Stimulated activated CD4-positive, alpha-beta T cell treated with anti-CD3 and anti-CD28 coated beads, Interleukin-4, amount 100 ng/mL, for 1 hour (primary cell): ENCODE measurements at places on chromosomes 1 and 21.

DNA sequence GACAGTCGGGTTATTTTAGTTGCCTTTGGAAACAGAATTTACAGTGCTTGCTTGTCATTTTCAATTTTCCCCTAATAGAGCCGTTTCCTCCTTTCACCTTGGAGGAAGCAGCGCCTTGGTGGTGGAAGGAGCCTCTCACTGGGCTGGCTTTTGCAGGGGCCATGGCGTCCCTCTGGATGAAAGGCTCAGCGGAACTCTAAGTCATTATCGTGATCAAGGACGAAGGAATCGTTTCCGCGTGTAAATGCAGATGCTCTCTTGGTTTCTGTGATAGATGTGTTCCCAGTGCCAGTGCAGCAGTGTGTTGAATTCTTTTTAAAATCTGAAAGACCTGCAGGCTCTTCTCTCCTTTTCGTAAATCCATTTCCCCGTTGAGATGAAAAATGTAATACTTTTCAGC, 126.2 kb upstream of the LMO4 start:
- no peak for DNase-seq

GRCh38 chr1:216617081-216617875, 106.0 kb downstream of the ESRRG start:
- DNase-seq, result no peak

DNA sequence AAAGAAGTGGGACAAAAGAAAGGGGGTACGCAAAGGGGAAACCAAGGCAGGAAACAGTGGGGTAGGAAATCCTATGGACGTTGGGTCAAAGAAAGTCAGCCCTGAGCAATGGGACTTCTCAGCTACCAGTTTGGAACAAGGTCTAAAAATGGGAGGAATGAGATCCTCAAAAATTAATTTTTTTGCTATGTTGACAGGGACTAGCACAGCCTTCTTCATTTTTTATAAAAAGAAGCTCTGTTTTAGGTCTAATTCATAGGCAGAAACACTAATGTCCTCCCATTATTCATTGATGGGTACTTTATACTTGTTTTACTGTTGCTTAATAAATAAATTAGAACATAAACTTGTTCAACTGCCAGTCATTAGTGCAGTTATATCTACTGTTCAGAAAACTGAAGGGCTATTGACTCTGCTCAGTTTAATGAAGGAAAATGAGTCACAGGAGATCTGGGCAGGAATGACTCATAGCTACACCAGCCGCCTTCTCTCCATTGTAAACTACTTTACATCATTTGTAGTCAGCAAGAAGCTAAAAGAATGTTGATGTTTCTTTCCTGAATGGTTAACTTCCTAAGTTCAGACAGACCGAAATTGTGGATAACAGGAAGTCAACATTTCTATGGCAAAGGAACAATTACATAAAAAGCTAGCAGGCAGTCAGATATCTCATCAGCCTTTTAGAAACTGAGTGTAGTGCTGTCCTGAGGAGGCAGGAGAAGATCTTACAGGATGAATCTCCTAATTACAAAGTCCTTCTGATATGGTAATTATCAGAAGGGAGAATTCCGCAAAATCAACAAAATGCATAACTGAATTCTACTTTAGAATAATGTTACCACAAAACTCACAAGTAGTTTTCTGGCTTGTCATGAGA, 356.4 kb upstream of the PKN2 start:
- no peak for DNase-seq

DNA sequence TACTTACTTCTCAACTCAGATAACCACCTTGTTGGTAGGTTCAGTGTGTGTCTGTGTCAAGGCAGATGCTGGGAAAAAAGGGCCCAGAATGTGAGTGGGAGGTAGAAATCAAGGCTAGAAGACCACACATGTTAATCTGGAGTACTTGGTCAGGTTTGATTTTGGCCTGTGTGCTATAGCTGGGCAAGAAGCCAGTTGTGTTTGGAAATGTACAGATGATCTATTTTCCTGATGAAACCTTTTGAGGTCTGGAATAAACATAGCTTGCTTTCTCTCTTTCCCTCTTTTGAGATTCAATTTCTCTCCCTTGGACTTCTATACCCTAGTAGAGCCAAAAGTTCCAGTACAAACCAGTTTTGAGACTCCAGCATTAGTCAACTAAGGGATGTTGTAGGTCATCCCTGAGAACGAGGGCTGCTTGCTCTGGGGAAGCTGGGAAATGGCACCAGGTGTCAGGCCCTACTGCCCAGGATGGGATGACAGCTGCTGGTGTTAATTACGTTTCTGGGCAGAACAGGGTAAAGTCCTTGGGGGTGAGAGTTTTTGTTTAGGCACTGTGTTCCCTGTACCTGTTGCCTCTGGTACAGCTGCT, 15.8 kb downstream of the MAPKAPK2 start:
- DNase-seq, result no peak

DNA sequence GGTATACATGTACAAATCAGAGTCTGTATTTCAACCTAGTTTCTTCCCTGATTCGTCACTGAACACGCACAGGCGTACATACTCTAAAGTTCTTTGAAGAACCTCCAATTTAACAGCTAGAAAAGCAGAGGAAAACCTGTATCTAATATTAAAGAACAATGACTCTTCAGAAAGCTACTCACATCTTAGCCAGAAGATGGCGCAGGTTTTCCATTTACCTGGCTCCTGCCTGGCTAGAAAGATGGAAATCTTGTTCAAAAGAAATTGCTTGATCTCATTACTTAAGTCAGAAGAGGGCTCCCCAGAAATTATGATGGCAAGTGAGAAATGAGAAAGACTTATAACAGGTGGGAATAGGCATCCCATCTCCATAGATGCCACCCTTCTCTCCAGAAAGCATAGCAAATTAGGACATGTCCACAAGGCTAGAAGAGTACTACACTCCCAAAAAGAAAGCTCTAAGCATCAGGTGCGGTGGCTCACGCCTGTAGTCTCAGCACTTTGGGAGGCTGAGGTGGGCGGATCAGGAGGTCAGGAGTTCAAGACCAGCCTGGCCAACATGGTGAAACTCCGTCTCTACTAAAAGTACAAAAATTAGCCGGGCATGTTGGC, 19.0 kb upstream of the L1TD1 start:
- DNase-seq, result peak; percentile 6

- DNase-seq, result no peak
Observed at GRCh38 chr1:31390071-31390470, 17.2 kb upstream of the FABP3 start.

GRCh38 chr1:97824200-97824599, 96.6 kb downstream of the DPYD start:
- no peak for DNase-seq

- DNase-seq, result no peak
Observed at GRCh38 chr1:46581681-46582455, 22.2 kb downstream of the MKNK1 start.

DNA sequence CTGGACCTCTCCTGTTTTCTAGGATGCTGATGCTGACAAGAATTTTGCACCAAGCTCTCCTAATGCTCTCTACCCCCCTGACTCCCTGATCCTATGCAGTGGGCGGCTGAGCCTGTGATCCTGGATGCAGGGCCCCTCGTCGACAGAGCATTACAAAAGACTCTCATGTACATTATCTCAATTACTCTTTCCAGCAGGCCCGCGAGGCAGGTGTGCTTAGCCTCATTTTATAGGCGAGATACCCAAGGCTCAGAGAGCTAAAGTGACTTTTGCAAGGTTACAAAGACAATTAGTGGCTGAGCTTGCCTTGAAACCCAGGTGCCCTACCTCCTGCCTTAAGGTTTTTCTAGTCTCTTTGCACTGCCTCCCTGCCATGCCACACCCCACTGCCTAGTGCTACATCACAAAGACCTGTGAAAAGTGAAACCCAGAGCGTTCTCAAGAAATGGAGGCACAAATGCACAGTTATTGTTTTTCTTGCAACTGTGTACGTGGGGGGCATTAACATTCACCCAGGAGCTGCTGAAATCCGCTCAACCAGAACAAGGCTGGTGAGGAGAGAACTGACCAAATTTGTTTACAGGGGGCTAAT, 10.0 kb upstream of the C8A start:
- DNase-seq, result no peak

GRCh38 chr1:22074803-22075202, 22.3 kb downstream of the CDC42 start:
- DNase-seq, result no peak

- no peak for DNase-seq
Observed at GRCh38 chr1:183593356-183593755, 3.1 kb upstream of the NCF2 start.

GRCh38 chr1:32929366-32929765, 28.2 kb upstream of the TMEM54 start:
- no peak for DNase-seq

- DNase-seq, result no peak
Observed at GRCh38 chr1:204294357-204294756, 65.4 kb downstream of the PLEKHA6 start.

DNA sequence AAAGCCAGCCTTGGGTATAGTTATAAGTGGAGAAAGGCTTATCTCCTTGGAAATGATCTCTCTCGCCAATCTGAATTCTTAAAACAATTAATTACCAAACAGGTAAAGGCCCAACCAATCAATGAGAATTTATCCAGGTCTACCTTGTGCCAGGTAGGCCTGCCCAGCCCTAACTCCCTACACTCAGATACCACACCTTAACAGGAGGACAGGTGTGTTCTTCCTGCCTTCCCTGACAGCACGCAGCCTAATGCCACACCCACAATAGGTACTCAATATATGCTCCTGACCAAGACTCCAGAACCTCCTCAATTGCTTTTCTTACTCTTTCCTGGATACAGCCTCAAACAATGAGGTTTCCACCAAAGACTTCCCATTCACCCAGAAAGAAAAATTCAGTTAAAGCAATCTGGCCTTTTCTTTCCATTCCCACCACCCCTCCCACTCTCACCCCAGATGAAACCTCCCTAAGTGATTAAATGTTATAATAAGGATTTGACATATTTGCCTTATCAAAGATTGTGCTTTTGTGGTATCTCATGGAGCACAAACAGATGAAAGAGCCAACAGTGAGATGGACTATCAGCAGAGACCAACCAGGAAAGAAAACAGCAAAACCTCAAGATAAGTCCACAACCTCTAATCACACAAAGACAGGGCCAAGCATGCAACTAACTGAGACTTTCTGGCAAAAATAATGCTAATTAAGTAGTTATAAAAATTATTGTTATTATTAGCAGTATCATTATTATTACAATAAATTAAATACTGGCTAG, 25.6 kb downstream of the TRABD2B start:
- no peak for DNase-seq

DNA sequence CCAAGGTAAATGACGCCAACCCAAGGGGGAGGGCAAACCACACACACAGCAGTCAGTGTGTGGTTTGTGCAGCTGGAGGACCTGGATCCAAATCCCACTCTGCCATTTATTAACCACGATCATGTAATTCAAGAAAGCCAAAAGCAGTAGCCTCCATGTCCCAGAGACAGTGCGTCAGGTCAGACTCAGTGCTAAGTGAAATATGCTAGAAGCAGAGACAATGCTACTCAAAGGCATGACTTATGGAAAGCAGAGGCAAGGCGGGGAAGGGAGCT, 13.6 kb downstream of the TTC39A start:
- no peak for DNase-seq

DNA sequence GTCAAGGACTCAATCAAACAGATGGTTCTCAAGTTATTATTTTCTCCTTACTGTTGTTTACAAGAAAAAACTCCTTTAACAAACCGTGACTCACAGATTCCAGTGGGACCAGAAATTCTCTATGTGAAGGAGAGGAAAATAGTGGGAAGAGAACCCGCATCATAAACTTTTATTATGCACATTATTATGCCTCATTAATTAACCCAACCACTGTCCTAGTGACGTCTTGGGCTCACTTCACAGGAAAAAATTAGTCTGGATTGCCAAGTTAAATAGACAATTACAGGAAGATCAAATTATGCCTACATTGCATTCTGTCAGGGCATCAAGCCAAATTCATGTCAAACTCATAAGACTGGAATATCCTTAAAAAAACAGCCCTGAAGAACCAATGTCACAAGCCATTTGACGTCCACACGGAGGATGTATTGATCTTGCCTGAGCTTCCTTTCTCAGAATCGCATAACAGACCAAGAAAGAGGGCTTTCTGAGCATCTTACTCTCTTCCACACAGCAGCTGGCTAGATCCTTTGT, 347.8 kb downstream of the DUSP10 start:
- no peak for DNase-seq

GRCh38 chr21:41411449-41412089, 14.5 kb upstream of the MX1 start:
- no peak for DNase-seq

GRCh38 chr1:208432346-208432745, 188.2 kb upstream of the PLXNA2 start:
- no peak for DNase-seq

- no peak for DNase-seq
Observed at GRCh38 chr1:217062586-217062985, 339.4 kb upstream of the ESRRG start.

GRCh38 chr21:14877581-14878228, 187.1 kb downstream of the NRIP1 start:
- DNase-seq, result no peak

GRCh38 chr1:30184393-30185141, 538.8 kb downstream of the MATN1 start:
- no peak for DNase-seq

- DNase-seq, result no peak
Observed at GRCh38 chr1:243287652-243288051, 31.8 kb downstream of the SDCCAG8 start.

- DNase-seq, result no peak
Observed at GRCh38 chr1:15176898-15177665, 23.5 kb downstream of the TMEM51 start.

GRCh38 chr1:70358921-70359564, 4.5 kb upstream of the ANKRD13C start:
- DNase-seq, result no peak

DNA sequence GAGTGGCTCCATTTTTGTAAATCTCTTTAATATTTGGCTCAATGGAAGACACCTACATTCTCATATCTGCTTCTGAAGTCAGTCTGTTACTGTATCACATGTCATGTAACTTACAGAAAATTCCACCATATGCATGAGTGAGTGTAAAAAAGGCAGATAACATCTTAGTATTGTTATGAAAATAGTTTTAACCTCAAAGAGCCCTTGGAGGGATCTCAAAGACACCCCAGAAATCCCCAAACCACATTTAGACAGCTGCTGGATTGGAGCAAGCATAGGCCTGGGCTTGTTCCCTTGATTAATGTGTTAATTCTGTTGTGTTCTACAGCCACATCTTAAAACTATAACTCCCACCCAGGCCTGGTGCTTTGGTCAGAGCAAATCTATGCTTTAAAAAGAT, 16.9 kb downstream of the MACO1 start:
- no peak for DNase-seq

GRCh38 chr1:151981178-151981525, 12.5 kb downstream of the S100A10 start:
- DNase-seq, result no peak
